Activated T-helper 1 cell treated with anti-CD3 and anti-CD28 coated beads, Interleukin-12 subunit alpha, Interleukin-12 subunit beta, Interleukin-2, Interleukin-4 antibody, amounts not matched to agents 30 ng/mL and 10 ng/mL and 1 ng/mL, durations not matched to agents 14 hours and 24 hours and 36 hours (primary cell): ENCODE measurements at places on chromosomes 12 and 14.

DNA sequence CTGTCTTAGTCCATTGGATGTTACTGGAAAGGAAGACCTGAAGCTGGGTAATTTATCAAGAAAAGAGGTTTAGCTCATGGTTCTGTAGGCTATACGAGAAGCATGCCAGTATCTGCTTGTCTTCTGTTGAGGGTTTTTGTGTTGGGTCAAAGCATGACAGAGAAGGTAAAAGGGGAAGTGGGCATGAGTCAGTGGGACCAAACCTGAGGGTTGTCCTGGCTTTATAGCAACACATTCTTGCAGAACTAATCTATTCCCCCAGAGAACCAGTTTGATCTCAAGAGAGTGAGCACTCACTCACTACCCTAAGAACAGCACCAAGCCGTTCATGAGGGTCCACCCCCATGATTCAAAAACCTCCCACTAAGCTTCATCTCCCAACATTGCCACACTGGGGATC is 19.0 kb upstream of the KRAS start:
- no peak overlapping the region for H3K27ac ChIP-seq
- no peaks in the 10 kb centered on the region for H3K36me3 ChIP-seq
- no peak for DNase-seq

GRCh38 chr12:57489157-57489641 is 1.3 kb downstream of the MARS1 start:
- peak overlapping the region; percentile 97 for H3K4me3 ChIP-seq
- peaks cover 39% of the 10 kb centered on the region for H3K36me3 ChIP-seq
- no peaks in the 10 kb centered on the region for H3K27me3 ChIP-seq
- no peak for DNase-seq
- H3K27ac ChIP-seq = peak overlapping the region; percentile 96

GRCh38 chr12:89040146-89040964 is 311.9 kb downstream of the DUSP6 start:
- peak overlapping the region; percentile 61 for H3K4me3 ChIP-seq
- H3K27me3 ChIP-seq = no peaks in the 10 kb centered on the region
- H3K36me3 ChIP-seq = peaks cover 29% of the 10 kb centered on the region
- peak overlapping the region; percentile 95 for H3K27ac ChIP-seq

DNA sequence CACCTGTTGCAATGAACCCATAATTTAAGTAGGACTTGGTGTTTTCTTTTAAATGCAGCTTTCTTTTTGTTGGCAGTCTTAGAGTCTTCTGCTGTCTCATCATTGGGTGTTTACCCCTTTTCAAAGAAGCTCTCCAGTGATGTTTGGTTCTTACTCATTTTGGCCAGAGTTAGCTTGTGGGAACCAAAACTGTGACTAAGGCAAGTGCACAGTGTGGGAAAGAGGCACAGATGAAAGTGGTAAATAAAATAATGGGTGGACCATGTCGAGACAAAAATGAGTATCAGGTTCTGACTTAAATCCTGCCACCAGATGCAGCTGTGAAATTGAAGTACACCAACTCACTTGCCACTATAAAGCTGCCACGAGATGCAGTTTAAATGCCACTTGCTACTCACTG is 615.4 kb upstream of the MIS18BP1 start:
- no peaks in the 10 kb centered on the region for H3K36me3 ChIP-seq
- no peak overlapping the region for H3K27ac ChIP-seq
- DNase-seq = no peak
- no peaks in the 10 kb centered on the region for H3K4me1 ChIP-seq
- H3K27me3 ChIP-seq = no peaks in the 10 kb centered on the region

GRCh38 chr12:5650281-5650680 is 218.4 kb downstream of the NTF3 start:
- H3K27me3 ChIP-seq = peaks cover 4% of the 10 kb centered on the region
- no peak overlapping the region for H3K27ac ChIP-seq
- H3K4me3 ChIP-seq = no peak overlapping the region
- H3K4me1 ChIP-seq = no peaks in the 10 kb centered on the region
- no peak for DNase-seq

DNA sequence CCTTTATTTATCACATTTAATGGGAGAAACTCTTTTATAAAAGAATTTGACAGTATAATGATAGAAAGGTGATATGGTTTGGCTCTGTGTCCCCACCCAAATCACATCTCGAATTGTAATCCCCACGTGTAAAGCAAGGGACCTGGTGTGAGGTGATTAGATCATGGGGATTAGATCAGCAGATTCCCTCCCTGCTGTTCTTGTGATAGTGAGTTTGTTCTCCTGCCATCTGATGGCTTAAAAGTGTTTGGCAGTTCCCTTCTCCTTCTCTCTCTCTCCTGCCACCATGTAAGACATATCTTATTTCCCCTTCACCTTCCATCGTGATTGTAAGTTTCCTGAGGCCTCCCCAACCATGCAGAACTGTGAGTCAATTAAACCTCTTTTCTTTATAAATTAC is 1110.3 kb downstream of the FLRT2 start:
- H3K4me3 ChIP-seq = no peak overlapping the region
- no peaks in the 10 kb centered on the region for H3K27me3 ChIP-seq
- no peak for DNase-seq
- no peaks in the 10 kb centered on the region for H3K36me3 ChIP-seq
- no peaks in the 10 kb centered on the region for H3K4me1 ChIP-seq
- no peak overlapping the region for H3K27ac ChIP-seq
